Stimulated activated CD4-positive, alpha-beta T cell treated with anti-CD3 and anti-CD28 coated beads, Interleukin-12 subunit alpha, Interleukin-12 subunit beta, amount 100 ng/mL, for 24 hours (primary cell): ENCODE measurements at places on chromosomes 7 and 10.

GRCh38 chr10:82668221-82668895, 793.4 kb downstream of the NRG3 start:
- no peak for DNase-seq

GRCh38 chr10:3896161-3896560, 111.2 kb upstream of the KLF6 start:
- DNase-seq: no peak

DNA sequence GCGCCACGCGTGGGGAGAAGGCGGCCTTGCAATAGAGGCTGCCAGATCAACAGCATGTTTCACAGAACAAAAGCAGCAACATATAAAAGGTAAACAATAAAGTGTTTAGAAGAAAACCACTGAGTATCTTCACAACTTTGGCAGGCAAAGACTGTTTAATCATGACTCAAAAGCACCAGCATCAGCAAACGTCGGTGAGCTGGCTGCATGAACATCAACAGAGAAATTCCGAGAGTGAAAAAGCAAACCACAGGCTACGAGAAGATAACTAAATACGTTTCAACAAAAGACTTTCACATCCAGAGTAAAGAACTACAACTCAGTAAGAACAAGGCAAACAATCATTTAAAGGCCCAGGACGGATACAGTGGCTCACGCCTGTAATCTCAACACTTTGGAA, 172.0 kb downstream of the MAD1L1 start:
- no peak for DNase-seq

GRCh38 chr10:80122746-80123145, 9.8 kb upstream of the PLAC9 start:
- no peak for DNase-seq

- DNase-seq: no peak
Observed at GRCh38 chr7:37643876-37644275, 39.7 kb upstream of the GPR141 start.

DNA sequence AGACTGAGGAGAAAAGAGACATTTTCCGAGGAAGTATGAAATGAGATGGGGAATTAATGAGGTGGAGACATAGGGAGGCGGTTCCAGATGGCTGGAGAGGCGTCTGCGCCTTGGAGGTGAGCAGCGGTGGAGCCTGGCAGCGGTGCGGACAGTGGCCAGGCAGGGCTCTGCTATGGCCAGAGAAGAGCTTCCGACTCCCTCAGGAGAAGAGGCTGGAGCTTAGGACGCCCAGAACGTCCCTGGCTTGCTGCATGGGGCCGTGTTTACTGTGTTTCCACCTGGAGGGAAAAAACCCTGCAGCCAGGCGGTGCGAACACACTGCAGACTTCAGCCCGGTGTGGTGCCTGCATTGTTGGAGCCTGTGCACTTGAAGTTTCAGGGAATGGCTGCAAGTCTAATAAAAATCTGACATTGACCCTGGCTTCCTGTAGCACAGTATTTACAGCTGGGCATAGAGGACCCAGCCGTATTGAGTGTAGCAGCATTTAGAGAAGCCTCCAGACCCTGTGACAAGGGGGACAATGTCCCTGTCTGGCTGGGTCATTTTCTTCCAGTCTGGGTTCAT, 447.1 kb upstream of the MKI67 start:
- DNase-seq: no peak

- no peak for DNase-seq
Observed at GRCh38 chr7:55127622-55128081, 108.8 kb downstream of the EGFR start.

DNA sequence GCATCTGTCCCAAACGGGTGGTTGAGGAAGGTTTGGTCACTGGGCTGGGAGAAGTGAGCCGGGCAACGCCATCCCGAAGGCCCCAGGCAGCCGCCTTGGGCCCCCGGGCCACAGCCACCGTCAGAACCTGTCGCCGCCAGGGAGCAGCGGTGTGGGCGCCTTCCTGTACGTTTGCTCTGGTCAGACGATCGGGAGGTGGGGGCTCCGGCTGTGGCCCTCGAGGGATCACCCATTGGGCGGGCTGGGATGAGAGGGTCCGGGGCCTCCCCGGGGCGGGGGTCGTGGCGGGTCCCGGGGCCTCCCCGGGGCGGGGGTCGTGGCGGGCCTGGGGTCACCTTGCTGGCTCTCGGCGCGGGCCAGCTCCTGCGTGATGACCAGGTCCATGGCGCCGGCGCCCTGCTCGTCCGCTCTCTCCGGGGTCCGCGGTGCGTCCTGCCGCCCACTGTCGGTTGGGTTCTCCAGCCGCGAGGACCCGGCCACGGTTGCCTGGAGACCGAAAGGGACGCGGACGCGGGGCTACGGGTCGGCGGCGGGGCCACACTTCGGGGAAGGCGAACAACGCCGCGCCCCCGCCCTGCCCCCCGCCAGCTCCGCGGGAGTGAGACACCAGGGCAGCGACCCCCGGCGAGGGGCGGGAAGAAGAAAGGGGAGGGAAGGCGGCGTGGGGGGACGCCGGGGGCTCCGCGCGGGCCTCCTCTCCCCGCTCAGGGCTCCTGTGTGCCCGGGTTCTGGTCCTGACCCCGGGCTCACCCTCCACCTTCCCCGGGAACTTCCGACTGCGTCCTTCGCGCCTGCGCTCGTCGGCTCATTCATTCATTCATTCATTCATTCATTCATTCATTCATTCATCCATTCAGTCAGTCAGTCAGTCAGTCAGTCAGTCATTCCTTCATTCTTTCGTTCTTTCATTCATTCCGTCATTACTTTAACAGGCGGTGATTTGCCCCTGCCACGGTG, at the start of gene CFAP46:
Gene CFAP46 (minus strand): TSS at position 470 of the 957 bp plus-strand sequence. CDS start 86 bp downstream, at position 384.
- DNase-seq: no peak

DNA sequence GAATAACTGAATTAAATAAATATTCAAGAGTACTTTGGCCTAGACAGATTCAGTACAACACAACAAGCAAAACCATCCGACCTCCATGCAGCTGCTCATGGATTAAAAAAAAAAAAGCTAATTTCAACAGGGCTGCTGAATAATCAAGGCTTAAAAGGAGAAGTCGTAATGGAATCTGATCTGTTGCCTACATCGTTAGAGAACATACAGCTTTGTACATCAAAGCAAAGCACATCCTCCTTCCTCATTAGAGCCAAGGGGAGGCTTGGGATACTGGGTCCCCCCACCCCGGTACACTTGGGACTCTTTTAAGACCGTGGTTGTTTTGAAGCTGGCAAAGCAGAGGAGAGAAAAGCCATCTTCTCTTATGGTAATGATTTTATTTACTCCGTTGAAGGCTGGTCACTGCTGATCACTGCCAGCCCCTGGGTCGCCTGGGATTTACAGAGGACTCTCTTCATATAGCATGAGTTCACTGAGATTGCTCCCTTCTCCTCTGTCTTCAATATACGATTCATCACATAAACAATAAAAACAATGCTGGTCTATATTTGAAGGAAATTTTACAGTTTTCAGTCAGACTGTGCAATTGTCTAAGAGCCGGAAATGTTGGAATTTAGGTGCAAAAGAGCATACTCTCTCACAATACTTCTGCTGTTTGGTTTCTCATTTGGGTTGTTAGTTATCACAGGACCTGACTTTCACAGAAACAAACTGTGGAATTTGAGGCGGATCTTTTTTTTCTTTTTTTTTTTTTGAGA, 148.8 kb downstream of the FAM107B start:
- DNase-seq: no peak

- DNase-seq: no peak
Observed at GRCh38 chr10:31023558-31023957, 8.1 kb downstream of the ZNF438 start.

DNA sequence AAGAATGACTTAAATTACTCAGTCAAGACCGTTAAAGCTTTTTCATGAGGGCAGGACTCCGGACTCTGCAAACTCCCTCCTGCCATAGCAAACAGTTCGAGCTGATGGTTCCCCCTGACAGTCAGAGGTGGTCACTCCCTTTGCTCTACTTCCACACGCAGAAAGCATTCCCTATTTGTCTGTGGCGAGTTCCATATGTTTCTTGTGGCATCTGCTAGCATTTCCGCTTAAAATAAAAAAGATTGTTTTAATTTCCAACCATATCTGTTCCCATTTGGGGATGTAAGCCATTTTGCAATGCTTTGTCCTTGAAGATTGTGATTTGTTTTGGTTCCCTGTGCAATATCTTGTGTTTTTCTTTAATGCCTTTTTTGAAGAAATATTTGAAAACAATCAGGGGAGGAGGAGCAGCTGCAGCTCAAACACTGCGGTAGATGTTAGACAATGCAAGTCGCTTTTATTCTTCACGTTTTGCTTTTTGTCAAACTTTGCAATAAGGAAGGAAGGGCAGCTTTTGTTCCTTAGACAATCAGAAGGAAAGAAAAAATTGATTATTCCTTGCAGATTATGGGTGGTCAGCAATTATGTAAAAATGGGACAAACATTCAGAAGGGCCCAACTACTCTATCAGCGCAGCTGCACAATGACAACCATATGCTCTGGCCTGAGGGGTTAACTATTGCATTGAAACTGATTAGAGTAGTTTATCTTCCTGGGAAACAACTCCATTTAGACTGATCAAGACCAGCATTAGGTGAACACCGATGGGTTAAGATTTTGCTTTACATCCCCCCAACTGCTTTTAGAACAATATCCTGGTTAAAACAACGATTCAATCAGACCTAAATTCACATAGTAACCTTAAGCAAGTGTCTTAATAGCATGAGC, 425.8 kb upstream of the NRP1 start:
- no peak for DNase-seq

- DNase-seq: no peak
Observed at GRCh38 chr10:29248158-29248557, 40.7 kb upstream of the LYZL1 start.

- DNase-seq: no peak
Observed at GRCh38 chr10:130799532-130799931, 512.0 kb downstream of the TCERG1L start.

GRCh38 chr7:156184164-156184563, 371.9 kb upstream of the SHH start:
- no peak for DNase-seq

GRCh38 chr10:5573319-5573950, 48.7 kb downstream of the CALML3 start:
- no peak for DNase-seq

- DNase-seq: no peak
Observed at GRCh38 chr10:89470628-89471027, 56.3 kb downstream of the IFIT5 start.

DNA sequence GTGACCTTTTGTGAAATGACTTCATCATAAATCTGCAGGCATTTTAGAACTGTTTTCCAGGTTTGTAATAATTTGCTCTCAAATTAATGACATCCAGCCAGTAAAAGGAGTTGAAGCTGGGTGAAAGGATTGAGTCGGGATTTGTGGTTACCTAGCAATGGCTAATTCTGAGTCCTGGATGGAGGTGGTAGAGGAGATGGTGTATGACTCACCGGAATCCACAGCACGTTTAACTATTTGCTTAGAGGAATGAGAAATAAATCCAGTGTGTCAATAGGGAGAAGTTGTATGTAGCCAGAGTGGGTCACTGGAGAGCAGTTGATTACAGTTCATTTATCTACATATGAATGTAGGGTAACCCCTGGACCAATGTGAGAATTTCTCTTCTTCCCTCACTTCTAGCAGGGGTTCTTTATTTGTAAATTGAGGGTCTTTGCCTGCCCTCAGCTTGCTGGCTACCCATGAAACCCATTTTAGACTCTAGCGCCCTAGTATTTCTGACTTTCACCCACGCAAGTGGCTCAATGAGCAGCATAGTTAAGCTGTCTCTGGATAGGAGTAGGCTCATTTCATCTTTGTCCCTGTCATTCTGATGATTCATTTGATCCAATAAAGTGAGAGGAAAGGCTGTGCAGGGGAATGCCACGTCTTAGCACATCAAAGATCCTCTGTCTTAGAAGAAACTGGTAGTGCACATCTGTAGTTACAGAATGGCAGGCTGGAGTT, 547.8 kb downstream of the SORCS3 start:
- DNase-seq: no peak

- no peak for DNase-seq
Observed at GRCh38 chr7:114081606-114082425, 163.0 kb upstream of the PPP1R3A start.

- no peak for DNase-seq
Observed at GRCh38 chr7:7512861-7513597, 22.6 kb downstream of the COL28A1 start.

- DNase-seq: no peak
Observed at GRCh38 chr10:114081911-114082583, 38.4 kb downstream of the ADRB1 start.

GRCh38 chr10:126508535-126509040, 120.3 kb upstream of the ADAM12 start:
- DNase-seq: no peak

GRCh38 chr10:30999070-30999712, 32.5 kb downstream of the ZNF438 start:
- DNase-seq: no peak

GRCh38 chr10:125020386-125020785, 78.5 kb downstream of the ZRANB1 start:
- DNase-seq: no peak

DNA sequence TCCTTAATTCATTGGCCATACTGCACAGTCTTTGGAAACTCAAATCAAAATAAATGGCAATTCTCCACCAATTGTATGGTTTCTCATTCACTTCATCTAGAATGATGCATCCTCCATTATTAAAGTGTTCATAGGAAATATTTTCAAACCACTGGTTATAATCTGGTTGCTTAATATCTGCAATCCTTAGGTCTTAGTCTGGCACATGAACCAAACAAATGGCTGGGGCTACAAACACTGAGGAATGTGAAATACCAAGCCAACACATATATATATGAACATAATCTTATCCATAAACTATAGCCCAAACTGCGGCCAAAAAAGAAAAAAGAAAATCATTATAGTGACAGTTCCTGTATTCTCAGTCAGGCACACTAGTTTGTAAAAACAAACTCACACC, 5.7 kb upstream of the MSS51 start:
- DNase-seq: no peak

- no peak for DNase-seq
Observed at GRCh38 chr10:132929953-132930548, 12.3 kb downstream of the CFAP46 start.

GRCh38 chr10:26448292-26448691, 10.2 kb downstream of the APBB1IP start:
- DNase-seq: no peak

GRCh38 chr7:2821161-2821841, 22.8 kb downstream of the GNA12 start:
- DNase-seq: no peak

DNA sequence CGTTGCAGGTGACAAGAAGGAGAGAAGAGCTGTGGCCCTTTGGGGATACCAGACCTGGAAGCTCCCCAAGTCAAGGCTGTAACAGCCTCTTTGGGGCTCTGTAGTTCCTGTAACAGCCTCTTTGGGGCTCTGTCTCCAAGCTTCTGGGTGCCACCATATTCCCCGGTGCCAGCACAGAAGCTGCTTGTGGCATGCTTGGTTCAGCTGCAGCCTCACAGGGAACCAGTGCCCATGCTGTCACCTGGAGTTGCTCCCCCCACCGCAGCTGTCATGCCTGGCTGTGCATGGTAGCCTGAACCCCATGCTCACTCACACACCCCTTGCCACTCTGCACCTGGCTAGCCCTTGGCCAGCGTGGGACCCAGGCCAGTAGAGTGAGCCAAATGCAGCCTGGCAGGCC, 109.1 kb downstream of the ELAPOR2 start:
- DNase-seq: no peak
